ENCODE measurements at places on chromosomes 13 and 19.
A peak's percentile ranks its signal among the peaks of the same experiment; 100 is the strongest.

DNA sequence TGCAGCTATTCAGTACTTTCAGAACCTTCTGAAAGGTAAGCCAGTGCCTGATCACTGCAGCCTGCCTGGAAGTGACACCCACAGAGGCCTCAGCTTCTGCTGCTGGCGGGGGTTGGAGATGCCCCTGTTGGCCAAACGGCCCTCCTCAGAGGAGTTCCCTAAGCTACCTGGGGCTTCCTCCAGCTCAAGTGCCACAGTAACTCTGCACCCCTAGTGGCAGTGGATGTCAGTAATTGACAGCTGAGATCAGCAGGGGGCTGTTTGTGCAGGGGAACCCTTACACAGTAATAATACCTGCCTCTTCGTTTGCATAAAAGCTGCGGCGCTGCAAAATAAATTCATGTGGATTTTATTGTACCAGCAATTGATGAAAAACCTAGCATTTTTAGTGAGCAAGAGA, 28.9 kb downstream of the TDRD12 start:
- DNase-seq: no peak

DNA sequence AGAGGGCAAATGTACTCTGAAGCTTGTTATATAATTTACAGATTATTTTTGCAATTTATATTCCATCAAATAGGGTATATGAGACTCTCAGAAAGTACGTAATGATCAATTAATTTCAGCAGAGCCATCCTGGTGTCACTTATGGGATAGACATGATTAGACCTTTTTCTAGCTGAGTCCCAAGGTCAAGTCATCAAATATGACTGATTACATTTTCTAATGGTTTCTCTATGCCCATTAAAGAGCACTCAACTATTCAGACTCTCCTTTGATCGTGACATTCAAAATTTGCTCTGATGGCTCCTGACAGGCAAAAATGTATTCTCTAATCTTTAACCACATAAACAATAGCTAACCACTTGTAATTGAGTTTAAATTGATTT, 469.2 kb downstream of the COG6 start:
- DNase-seq: no peak

DNA sequence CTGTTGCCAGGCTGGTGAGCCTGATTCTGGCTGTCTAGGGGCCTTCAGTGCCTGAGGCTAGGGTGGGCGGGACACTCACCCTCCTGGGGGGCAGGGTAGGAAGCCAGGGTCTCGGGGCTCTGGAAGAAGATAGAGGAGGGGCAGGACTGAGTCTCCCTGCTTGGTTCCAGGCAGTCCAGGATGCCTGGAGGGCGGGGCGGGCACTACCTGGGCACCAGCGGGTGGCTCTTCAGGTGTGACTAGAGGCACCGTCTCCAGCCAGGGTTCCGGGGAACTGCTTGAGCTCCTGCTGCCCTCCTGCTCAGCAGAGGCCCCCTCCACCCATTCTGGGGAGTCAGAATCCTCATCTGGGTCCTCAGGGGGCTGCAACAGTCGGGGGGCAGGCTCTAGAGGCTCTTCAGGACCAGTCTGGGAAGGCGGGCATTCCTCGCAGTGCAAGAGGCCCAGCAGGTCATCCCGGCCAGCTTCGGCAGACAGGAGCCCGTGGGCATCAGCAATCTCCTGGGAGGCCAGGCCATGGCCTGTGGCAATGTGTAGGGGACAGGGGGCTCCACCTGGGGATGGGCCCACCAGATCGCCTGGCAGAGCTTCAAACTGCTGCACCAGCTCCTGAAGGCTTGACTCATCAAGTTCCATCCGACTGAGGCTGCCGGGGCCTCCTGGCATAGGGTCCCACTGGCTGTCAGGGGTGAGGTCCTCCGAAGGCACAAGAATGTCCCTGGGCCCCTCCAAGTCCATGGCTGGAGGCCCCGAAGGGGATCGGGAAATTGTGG, 1.8 kb downstream of the APBA3 start:
- no peak for DNase-seq

GRCh38 chr13:38702669-38703068, 15.8 kb downstream of the FREM2 start:
- DNase-seq: no peak

DNA sequence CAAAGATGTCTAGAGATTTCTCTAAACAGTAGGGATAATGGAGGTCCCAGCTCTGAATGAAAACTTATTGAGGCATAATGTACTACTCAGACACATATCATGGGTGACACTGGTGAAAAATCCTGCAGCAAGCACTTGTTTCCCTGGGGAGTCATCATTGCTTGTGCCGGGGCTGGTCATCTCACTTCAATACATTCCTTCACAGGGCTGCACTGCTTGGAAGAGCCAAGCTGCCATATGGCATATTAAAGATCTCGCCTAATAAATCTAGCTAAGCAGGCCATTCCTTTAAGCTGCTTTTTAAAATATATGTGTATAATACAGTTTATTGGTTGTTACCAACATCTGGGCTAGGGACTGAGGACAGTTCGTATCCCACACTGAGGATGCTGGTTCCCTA, 332.2 kb upstream of the GPC6 start:
- DNase-seq: no peak

- DNase-seq: peak; percentile 89
These were observed 9.1 kb downstream of the NFIC start for GRCh38 chr19:3375221-3376090.

DNA sequence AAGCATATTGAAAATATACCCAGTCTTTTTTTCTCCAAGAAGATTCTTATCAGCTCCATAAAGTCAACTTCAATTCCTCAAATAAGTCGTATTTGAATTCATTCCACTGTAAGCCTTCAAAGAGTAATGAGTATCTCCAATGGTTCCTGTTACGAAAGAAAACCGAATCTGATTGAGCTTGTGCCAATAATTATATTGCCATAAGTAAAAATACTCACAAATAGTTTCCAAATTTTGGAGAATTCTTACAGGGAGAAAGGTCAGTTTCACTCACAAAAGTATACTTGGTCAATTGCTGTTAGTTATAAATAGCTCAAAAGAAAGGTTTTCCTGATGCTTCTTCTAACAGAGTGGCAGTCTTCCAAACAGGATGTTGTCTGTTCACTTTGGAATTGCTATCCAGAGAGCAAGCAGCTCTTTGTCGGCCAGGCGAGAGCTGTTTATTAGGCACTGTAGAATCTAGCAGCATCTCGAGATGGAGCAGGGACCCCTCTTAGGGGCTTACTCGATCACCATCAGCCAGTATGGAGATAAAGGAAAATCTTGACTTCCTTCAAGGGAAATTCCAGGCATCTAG, 13.5 kb downstream of the ERICH4 start:
- DNase-seq: no peak
